ENCODE measurements at places on chromosomes 1 and 21.

DNA sequence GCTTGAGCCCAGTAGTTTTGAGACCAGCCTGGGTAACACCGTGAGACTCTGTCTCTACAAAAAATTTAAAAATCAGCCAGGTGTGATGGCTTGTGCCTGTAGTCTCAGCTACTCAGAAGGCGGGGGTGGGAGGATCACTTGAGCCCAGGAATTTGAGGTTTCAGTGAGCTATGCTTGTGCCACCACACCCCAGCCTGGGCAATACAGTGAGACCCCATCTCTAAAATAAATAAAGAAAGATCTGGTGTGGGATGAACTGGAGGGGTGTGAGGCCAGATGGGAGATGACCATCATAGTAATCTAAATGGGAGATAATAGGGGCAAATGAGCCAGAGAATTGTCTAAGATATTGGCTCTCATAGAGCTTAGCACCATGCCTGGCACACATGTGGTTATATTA lies 60.1 kb upstream of the TRABD2B start:
- no peak for DNase-seq

DNA sequence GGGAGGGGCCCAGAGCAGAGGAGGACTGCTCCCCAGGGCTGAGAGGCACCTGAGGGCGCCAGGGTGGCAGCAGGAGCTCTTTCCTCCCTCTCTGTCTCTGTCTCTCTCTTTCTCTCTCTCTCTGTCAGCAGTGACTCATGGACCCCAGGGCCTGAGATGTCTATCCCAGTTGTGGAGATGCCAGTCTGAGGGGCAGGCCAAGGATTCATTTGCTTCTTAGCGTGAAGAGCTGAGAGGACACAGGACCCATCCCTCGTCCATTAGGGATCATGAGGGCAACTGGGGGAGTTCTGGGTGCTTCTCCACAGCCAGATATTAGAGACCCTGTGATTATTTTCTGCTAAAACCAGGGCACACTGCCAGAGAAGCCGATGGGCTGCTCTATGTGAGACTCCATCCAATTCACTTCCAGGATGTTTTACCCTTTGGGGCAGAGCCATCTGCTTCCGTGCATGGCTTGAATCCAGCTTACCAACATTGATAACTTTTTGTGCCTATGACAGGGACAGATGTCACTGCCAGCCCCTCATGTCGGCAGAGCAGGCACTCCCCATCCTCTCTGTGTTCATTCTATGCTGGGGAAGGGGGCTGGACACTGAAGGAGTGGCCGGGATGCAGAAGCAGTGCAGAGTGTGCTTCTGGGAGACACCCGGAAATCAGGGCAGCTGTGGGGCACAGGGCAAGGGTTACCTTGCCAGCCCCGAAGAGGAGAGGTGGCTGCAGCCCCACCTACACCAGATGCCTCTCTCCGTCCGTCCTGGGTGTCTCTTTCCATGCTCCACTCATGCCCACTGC lies 4.1 kb upstream of the PCBP3 start:
- no peak for DNase-seq

DNA sequence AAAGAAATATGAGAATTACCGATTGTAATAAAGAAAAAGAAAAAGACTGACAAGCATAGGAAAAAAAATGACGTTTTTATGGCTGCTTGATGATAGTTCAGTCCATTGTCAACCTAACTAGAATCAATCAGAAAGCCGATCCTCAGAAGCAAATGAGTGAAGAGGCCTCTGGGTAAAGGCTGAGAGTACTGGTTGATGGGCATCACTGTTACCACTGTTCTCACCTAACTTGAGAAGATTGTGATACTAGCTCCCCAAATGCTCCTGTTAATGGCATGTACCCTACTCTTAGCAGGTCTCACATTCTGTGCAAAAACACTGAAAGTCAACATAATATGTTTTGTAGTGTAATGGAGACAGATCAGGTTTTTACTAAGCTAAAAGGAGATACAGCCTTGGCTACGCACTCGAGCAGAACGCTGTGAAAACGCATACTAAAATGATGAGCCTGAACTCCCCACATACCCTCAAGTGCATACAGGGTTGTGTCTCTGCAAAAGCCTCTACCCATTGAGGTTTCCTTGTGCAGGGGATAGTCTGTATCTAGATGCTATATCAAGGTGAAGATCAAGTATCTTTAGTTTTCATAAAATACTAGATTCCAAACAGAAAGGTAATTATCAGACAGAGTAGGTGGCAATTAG lies 554.6 kb downstream of the SMYD3 start:
- DNase-seq, result no peak

- DNase-seq, result no peak
Observed at GRCh38 chr1:78211483-78212092, 165.8 kb downstream of the GIPC2 start.

DNA sequence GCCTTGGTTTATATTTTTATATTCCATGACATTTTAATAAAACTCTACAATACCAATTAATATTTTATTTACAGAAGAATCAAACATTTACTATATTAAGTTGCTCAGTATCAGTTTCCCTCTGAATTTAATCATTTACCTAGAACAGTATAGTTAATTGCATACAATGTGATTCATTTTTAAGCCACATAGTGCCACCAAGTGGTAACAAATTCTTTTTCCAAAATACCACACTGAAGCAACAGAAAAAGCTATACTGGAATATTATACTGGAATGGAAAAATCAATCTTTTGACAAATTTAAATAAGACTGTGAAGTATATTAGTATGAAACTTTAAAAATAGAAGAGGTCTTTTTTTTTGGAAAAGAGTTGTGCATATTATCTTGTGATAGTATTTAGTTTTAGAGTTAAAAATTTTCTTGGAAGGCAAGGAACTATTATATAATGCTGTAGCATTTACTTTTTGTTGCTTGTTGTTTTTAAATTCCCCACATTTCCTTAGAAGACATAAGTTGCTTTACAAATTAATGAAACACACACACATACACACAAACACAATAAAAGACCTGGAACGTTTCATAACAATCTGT lies 57.3 kb downstream of the ZNF644 start:
- no peak for DNase-seq

- no peak for DNase-seq
Observed at GRCh38 chr1:199396456-199396855, 631.1 kb upstream of the NR5A2 start.

DNA sequence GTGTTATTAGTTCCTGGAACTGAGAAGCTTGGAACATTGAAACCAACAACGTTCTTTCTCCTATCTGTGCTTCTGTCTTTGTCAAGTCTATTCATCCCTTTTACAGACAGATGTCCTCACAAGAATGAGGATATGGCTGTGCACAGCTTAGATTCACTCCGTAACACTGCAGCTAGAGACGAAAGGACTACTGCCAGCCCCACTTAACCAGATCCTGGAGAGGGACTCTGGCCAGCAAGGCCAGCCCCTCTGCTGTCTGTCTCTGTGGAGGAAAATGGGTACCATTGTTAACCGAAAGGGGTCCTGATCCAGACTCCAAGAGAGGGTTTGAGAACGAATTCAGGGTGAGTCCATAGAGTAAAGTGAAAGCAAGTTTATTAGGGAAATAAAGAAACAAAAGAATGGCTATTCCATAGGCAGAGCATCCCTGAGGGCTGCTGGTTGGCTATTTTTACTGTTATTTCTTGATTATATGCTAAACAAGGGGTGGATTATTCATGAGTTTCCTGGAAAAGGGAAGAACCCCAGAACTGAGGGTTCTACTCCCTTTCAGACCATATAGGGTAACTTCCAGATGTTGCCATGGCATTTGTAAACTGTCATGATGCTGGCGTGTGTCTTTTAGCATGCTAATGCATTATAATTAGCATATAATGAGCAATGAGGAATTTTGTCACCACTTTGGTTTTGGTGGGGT lies 17.4 kb upstream of the USP24 start:
- no peak for DNase-seq

GRCh38 chr1:218430822-218431221 lies 85.7 kb downstream of the TGFB2 start:
- DNase-seq, result no peak

DNA sequence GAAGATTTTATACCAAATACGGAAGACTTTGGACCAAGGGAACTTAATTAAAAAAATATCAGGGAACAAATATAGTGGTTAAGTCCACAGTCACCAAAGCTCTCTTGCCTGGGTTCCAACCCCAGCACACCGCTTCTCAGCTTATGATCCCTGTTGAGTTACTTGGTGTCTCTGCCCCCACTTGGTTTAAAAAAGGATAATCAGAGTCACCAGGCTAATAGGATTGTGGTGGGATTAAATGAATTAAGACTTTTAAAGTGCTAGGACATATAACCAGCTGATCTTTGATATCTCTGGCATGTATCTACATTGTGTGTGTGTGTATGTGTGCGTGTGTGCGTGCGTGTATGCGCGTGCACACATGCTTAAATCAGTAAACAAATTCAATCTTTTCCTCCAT lies 474.7 kb upstream of the DAB1 start:
- no peak for DNase-seq

DNA sequence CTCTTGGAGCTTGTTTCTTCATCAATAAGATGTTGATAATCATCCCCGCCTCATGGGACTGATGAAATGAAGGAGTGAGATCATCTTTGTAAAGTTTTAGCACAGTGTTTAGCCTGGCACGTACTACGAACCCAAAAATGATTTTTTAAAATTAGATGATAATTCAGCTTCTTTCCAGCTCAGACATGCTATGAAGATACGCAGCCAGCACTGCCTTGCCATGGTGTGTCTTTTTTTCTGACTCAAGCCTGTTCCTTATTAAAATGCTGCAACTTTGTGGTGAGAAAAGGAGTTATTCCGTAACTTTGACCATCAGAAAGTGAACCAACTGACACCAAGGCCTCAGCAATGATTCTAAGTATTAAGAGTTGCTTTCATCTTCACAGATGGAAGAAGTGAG lies 269.0 kb downstream of the LTN1 start:
- no peak for DNase-seq

DNA sequence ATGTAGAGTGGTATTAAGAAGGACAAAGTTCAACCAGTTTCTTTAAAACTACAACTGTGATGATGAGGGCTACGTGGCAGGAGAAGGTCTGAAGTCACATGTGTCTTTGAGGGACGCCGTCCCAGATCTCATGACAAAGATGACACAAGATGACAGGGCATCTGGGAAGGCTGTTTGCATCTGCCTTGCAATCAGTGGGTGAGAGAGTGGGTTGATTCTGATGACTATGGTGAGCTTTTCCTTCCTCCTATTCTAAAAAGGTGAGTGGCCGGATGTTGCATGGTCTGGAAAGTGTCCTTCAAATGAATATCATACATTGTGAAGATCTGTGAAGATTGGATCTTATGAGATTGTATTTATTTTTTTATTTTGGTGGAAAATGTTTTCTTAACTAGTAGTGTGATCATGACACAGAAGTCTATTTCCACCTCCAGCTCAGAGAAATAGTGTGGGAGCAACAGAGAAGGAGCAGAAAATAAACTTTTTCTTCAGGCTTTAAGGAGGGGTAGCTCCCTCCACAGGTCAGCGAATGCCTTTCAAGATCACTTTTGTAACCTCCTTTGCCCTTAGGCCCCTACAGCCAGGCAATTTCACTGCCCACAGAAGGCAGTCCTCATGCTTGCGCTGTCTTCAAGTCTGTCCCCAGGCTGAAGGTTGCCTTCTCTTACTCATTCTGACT lies 76.0 kb upstream of the ATF3 start:
- DNase-seq, result no peak

GRCh38 chr1:30366199-30366598 lies 357.2 kb downstream of the MATN1 start:
- DNase-seq, result no peak

- DNase-seq, result no peak
Observed at GRCh38 chr1:155140630-155140953, 261 bp upstream of the DPM3 start.

- no peak for DNase-seq
Observed at GRCh38 chr1:62728963-62729362, 40.8 kb upstream of the DOCK7 start.

DNA sequence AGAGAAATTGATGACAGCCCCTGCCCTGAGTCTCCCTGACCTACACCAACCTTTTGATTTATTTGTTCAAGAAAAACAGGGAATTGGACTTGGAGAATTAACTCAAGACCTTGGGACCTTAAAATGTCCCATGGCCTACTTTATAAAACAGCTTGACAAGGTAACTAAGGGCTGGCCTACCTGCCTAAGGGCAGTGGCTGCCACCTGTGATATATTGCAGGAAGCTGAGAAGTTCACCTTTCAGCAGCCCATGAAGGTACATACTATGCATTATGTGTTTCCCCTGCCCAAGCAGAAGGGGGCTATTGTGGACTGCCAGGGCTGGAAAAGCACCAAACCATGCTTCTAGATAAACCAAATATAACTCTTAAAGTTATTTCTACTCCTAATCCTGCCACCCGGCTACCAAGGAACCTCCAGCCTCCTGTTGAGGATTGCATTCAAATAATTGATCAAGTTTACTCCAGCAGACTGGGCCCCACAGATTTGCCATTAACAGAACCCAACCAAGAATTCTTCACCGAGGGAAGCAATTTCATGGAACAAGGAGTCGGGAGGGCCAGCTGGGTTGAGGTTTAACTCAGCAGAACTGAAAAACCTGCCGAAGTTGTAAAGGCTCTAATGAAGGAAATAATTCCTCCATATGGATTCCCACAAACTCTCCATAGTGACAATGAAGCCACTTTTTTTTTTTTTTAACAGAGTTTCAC lies 28.2 kb downstream of the LACTBL1 start:
- no peak for DNase-seq

- DNase-seq, result no peak
Observed at GRCh38 chr1:197285526-197286205, 17.6 kb downstream of the CRB1 start.

- no peak for DNase-seq
Observed at GRCh38 chr1:28249013-28249865, 10.1 kb upstream of the SESN2 start.

DNA sequence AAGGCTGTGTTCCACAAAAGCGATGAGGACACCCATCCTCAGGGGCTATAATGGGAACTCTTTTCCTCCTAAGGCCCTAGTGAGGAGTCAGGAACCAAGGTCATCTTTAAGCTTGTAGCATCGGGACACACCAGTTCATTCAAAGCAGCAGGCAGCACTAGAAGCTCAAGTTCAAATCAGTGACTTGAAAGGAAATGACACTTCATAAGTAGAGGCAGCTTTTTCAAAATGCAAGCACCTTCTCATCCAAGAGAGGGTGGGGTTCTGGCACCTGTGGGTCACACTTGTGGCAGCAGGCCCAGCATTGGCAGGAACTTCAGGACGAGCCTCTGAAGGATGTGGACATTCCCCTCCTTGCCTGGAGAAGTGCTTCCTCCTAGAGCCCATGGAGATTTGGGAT lies 496.3 kb downstream of the KIF26B start:
- DNase-seq, result no peak

DNA sequence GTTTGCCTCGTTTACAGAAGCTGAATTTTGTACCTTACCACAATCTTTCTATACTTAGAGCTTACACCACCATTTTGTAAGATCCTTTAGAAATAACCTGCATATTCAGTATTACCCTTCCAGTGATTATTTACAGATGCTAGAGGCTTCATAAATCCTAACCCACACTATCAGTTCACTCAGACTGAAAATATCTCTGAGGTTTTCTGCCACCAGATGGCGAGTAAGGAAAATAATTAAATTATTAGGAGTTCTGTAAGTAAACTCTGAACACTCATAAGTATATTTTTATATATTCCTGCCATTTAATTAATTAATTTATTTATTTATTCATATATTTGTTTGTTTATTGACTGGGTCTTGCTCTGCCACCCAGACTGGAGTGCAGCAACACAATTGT lies 1635.2 kb downstream of the PLA2G4A start:
- DNase-seq, result no peak

GRCh38 chr1:208012721-208013120 lies 101.8 kb upstream of the CD34 start:
- DNase-seq, result no peak
